Stimulated activated CD8-positive, alpha-beta memory T cell treated with anti-CD3 and anti-CD28 coated beads, Interleukin-2, amount 100 ng/mL, for 1 hour (primary cell): ENCODE measurements at places on chromosomes 2 and 18.

GRCh38 chr2:239802185-239802649 is 222.9 kb downstream of the NDUFA10 start:
- no peak for DNase-seq

- DNase-seq: no peak
These were observed 250.5 kb downstream of the TWIST2 start for GRCh38 chr2:239098288-239098970.

DNA sequence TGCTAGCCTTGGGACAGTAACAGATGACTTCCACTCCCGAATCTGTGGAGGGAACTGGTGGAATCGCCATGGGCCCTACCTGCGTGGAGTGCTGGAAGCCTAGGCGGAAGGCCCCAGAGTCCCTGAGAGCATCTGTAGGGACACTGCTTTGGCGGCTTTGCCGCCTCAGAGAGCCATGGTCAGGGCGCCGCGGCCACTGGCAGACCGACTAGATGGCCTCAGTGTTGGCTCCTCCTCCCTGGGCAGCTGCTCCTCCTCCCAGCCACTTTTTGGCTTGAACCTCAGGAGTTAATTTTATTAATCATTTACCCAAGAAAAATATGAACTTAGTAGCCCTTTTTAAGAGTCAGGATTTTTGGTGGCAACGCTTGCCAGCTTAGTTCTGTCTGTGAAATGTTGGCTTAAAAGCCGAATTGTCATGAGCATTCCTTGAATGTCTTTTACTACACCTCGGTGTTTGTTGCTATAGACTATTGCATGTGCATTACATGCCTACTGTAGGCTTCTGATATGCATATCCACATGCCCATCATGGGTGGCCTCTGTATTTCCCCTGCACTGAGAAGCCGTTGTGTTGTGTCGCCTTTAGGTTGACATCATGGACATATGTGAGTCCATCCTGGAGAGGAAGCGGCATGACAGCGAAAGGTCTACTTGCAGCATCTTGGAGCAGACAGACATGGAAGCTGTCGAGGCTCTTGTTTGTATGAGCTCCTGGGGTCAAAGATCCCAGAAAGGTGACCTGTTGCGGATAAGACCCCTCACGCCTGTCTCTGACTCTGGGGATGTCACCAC is 2.4 kb downstream of the KLF11 start:
- no peak for DNase-seq

DNA sequence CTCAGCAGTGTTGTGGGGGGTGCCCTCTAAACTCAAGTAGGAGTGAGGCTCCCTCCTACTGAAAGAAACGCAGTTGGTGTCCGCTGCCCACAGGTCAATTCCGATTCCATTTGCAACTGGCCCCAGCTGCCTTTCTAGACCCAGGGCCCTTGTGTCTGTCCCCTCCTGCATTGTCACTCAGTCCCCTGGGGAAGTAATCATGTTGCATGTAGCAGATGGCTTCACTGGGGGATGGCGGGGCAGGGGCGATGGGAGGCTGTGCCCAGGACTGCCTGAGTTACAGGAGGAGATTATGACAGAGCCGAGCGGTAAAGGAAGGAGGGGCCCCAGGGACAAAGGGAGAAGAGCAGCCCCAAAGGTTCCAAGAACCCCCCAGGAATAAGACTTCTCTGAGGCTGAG is 62.5 kb upstream of the SH3RF3 start:
- DNase-seq: no peak

GRCh38 chr2:240183006-240183874 is 42.8 kb upstream of the OTOS start:
- no peak for DNase-seq

DNA sequence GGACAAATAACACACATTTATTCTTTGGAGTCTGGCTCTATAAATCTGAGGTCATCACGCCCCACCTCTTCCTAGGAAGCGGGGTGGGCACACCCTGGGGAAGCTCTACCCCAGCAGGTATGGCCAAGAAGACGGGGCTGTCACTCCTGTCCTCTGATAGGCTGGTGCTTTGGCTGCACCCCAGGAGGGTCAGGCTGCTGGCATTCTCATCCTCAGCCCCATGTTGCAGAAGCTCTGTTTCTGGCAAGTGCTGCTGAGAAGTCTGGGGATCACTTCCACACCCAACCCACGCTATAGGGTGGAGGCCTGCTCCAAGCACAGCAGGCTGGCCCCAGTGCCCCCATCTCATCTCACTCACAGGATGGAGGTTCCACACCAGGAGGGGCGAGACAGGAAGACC is 17.6 kb downstream of the ARHGEF4 start:
- no peak for DNase-seq

DNA sequence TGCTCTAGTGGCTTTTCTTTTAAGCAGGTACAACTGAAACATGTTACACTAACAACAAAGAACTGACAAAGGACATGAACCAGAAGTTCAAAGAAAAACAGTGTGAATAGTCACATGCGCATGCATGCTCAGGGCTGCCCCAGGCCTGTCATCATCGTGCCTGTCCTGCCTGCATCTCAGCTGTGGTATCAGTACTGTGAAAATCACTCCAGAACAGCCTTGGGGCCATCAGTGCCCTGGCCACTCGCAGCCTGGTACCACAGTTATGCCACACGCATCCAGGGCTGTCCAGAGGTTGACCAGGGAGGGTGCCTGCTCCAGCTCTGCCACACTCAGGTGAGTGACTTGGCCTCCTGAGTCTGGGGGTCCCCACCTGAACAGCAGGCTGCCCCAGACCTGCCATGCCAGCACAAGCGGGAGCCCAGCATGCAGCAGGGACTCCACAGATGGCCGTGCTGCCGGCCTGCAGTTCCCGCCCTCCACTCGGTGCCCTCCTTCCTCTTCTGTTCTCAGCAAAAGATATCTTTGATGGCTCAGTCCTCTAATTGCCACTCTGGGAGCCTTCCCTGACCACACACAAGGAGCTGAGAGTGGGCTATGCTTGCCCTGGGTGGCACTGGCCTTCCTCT is 12.3 kb downstream of the LIMS2 start:
- no peak for DNase-seq

GRCh38 chr2:43327119-43327518 is 100.7 kb upstream of the ZFP36L2 start:
- DNase-seq: no peak

GRCh38 chr2:88053934-88054781 is 1.4 kb downstream of the KRCC1 start:
- no peak for DNase-seq

DNA sequence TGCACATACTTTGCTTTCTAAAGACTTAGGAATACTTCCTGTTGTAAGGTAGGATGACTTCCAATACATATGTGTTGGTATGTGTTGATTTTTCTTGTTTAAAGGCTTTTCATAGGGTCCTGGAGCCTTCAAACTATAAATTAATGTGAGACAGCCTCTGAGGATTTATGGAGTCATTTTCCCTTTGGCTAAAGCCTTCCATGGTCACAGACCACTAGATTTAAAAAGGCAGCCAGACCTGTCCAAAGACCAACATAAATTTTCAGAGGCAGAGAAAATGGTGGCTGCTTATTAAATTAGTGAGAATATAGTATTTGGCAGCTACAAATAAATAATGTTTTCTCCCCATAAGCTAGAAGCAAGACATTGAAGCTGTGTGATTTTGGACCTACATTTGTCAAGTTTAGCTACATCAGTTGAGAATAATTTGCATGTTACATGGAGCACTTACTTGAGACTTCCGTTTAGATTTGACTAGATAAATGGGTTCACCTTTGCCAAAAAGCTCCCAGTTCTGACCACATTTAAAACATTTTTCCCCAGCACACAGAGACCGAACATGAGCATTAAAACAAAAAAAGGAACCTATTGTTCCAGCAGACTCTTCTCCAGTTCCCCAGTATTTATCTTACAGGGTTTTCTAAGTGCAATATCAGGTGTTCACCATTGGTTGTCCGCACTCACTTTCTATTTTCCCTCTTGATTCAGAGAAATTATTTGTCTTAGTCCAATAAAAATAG is 402.9 kb downstream of the PARD3B start:
- DNase-seq: no peak

DNA sequence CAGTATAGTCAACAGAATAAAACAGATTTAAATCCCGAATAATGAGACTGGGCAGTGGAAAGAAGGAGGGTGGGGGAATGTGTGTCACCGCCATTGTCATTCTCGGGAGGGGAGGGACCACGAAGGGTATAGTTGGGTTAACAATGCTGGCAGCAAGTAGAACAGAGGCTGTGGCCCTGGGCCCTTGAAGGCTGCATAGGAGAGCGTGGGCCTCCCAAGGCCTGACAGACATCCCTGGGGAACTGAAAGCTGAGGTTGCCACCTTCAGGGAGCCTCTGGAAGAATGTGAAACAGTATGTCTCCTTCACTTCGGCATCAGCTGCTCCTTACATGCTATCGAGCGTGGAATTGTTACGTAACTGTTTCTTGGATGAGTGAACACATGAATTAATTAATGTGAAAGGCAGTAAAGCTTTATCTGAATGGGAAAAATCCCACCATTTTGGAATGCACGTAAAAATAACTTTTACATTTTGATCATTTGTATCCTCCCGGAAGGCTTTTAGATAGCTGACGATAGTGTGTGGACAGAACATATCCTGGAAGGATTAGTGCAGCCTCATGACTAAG is 92.8 kb upstream of the TTC39C start:
- no peak for DNase-seq

DNA sequence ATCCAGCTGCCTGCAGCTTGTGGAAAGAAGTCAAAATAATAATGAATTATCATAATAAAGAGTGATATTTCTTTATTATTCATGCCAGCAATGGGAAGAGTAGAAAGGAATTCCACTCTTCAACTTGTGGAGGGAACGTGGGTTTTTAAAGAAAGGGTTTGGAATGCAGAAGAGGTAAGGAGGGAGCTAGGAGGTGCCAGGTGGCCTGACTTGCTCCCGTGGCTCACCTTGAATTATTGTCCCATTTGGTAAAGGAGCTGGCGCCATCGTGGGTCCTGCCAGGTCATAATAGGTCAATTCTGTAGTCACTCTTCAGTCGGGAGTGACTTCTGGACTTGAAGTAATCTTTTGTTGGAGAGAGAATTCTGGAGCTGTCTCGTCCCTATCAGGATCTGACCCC is 95.2 kb upstream of the BARD1 start:
- DNase-seq: no peak

DNA sequence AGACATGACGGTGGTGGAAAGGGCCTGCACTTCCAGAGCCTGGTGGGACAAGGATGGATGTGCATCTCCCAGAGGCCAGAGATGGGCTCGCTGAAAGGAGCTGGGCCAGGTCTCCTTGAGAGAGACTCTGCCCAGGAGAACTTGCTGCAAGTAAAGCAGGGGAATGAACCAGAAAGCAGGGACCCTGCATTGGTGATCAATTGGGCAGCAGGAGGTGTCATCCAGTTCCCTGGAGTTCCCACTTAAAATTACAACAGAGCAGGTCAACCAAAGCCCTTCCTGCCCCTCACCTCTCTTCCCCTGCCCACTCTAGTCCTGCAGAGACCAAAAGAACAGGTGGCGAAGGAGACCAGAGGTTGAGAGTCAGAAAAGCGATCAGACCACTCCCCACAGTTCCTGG is 69.7 kb upstream of the CAB39 start:
- no peak for DNase-seq

DNA sequence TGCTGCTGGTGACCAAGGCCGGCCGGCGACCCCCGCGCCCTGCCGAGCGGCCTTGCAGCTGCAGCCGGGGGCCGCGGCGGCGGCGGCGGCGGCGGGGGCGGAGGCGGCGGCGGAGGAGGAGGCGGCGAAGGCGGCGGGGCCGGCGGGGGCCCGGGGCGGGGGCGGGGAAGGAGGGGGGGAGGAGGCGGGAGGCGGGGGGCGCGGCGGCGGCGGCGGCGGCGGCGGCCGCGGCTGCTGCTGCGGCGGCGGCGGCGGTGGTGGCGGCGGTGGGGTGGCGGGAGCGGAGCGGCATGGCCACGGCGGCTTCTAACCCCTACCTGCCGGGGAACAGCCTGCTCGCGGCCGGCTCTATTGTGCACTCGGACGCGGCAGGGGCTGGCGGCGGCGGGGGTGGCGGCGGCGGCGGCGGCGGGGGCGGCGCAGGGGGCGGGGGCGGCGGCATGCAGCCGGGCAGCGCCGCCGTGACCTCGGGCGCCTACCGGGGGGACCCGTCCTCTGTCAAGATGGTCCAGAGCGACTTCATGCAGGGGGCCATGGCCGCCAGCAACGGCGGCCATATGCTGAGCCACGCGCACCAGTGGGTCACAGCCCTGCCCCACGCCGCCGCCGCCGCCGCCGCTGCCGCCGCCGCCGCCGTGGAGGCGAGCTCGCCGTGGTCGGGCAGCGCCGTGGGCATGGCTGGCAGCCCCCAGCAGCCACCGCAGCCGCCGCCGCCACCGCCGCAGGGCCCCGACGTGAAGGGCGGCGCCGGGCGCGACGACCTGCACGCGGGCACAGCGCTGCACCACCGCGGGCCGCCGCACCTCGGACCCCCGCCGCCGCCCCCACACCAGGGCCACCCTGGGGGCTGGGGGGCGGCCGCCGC is 1.5 kb downstream of the POU3F3 start:
- no peak for DNase-seq

DNA sequence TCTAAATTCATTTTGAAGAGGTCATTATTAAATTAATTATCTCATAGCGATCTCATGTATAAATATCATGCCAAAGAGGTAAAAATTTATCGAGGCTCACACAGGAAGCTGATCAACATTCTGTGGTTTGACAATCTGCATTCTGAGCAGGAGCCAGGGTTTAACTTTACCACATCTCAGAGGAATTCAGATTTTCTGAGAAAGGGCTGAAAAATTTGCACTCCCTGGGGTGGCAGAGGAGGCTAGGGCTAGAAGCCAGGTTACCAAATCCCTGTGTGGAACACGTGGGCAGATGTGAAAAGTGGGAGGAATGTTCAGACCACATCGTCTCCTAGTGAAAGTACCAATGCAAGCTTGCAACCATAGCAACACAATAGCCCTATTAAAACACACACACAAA is 63.5 kb upstream of the CTLA4 start:
- DNase-seq: no peak

GRCh38 chr2:15636972-15637785 is 45.5 kb downstream of the DDX1 start:
- peak; percentile 25 for DNase-seq

DNA sequence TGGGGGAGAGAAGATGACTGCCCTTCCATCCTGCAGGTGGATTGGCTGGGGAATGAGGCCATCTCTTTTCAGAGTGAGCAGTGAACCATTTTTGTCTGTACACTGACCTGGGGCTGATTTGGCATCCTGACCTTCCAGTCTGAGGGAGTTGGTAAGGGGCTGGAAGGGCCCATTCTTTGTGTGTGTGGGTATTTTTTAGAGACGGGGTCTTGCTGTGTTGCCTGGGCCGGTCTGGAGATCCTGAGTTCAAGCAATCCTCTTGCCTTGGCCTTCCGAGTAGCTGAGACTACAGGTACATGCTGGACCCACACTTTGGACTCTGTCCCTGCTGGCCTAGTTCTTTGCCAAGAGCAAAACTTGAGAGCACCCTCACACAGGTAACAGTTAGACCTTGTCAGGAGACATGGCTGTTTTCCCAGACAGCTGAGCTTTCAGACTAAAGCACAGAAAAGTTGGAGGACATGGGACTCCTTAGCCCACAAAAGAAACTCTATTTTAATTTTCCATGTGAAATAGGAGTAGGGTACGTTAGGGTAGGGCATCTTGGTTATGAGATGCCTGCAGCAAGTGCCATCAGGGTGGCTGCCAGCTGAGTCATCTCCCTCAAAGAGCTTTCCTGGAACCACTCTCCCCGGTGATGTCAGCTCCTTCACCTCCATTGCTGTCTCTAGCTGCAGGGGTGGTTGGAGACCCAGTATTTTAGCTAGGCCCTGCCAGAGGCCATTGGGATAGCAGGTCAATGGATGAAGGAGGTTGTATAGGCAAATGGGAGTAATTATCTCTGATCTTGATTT is 60.7 kb downstream of the DGKD start:
- DNase-seq: no peak

- no peak for DNase-seq
These were observed 184.6 kb upstream of the MEX3C start for GRCh38 chr18:51382081-51382480.

- no peak for DNase-seq
These were observed 103.9 kb downstream of the RTN4 start for GRCh38 chr2:54946220-54946805.
